ENCODE measurements at places on chromosomes 2 and 18.

GRCh38 chr2:137842952-137843351 is 121.3 kb upstream of the HNMT start:
- DNase-seq = no peak

DNA sequence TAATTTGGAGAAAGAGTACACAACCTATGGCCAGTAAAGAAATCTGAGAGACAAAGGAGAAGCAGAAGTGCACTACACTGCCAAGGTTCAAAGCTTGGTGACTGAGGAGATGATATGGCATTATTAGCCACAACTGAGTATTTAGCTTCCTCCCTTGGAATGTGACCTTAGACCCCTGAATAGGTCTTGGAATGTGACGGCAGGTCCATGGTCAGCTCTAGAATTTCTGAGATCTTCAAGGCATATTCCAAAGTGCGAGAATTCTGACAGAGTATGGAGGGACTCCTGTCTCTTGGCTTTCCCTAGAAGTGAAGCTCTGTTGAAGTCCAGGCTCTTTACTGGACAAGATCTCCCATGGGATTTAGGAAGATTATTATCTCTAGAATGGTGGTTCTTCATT is 130.0 kb upstream of the FN1 start:
- DNase-seq = no peak

GRCh38 chr2:109209412-109209811 is 80.4 kb downstream of the SH3RF3 start:
- DNase-seq = no peak

DNA sequence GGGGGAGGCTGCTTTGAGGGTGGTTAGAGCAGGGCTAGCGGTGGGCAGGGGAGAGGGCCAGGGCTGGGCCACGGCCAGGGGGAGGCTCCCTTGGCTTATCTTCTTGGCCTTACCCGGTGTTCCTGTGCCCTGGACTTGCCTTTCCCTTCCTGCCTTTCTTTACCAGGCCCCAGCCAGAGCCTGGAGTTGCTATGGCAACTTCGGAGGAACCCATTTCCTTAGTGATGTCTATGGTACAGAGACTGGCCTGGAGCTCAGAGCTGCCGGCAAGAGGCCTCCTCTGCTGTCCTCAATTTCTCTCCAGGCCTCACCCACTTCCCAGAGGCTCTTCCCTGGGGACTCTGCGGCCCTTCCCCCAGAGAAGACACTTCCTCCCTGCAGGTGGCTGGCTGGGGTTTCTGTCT is 11.5 kb downstream of the SPEG start:
- no peak for DNase-seq

DNA sequence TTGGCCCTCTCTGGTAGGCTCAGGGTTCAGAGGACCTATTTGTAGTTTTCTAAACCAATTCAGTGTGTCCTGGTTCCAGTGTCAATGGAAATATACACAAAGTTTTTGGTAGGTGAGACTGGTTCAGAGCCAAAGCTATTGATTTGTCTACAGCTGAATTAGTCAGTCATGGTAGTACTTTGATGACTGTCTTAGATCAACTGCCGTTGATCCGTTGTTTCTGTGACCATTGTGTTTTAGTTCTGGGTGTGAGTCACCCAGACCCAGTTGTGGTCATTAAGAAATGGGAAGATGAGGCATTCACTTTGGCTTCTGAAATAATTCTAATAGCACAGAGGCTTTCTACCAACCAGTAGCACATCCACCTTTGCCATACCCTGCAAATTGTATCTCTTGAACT is 16.0 kb upstream of the RPE start:
- no peak for DNase-seq

GRCh38 chr2:62099050-62099449 is 96.9 kb upstream of the B3GNT2 start:
- DNase-seq = no peak

GRCh38 chr2:30588994-30589393 is 141.9 kb downstream of the LCLAT1 start:
- DNase-seq = no peak

GRCh38 chr18:25896178-25896780 is 194.1 kb downstream of the SS18 start:
- no peak for DNase-seq

GRCh38 chr2:207046724-207047123 is 107.4 kb downstream of the CPO start:
- DNase-seq = no peak

DNA sequence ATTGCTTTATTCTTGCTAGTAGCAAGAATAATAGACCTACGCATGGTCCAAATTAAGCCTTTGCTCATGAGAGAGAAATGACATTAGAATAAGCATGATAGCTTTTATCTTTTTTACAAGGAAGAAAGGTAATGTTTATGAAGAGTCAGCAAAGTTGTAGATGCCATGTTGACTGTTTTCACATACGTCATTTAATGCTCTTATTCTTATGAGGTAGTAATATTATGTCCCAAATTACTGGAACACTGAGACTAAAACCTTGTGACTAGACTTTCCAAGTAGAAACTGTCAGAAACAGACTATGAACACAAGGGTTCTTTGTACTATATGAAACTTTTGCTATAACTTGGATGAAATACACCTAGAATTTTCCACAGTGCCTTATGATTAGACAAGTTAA is 552.8 kb upstream of the SLC8A1 start:
- no peak for DNase-seq

GRCh38 chr2:232142049-232142448 is 180.5 kb downstream of the DIS3L2 start:
- DNase-seq = no peak

DNA sequence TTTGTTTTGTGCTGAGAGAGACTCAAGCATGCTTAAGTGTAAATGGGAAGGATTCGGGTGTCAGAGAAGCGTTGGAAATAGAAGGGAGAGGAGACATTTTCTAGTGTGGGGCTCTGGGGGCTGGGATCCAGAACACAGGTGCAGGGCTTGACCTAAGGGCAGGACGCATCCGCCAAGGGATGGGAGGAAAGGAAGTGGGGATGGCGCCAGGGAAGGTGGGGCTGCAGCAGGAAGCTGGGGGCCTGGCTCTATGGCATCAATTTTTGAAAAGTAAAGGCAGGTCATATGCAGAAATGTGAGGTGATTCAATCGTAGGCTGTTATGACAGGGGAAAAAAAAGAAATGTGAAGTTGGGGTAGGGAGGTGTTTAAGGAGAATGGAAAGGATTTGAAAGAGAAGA is 143.2 kb upstream of the SERTAD2 start:
- no peak for DNase-seq

GRCh38 chr18:37641573-37641972 is 76.0 kb upstream of the CELF4 start:
- DNase-seq = no peak

GRCh38 chr2:98907385-98907784 is 28.6 kb downstream of the CRACDL start:
- DNase-seq = no peak

DNA sequence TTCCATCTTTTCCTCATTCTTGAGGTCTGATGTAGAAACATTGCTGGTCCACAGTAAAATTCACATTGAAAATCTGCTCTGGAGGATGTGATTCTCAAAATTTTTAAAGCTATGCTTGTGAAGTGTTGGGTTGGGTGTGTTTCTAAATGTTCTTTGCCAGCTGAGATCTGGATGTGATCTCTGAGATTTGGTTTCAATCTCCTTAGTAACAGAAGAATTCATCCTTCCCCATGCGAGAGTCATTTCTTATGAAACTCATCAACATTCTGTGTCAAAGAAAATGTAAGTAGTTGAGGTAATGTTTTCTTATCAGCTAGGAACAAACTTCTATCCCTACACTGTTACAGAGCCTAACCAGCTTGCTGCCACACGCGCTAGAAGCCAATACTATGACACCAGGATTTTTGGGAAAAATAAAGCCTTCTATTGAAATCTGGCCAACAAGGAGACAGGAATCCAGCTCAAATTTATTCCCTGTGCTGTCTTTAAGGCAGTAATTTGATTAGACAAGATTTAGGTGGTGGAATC is 134.9 kb downstream of the PTH2R start:
- DNase-seq = no peak

- DNase-seq = no peak
These were observed 5.0 kb upstream of the GYPC start for GRCh38 chr2:126650994-126651393.

DNA sequence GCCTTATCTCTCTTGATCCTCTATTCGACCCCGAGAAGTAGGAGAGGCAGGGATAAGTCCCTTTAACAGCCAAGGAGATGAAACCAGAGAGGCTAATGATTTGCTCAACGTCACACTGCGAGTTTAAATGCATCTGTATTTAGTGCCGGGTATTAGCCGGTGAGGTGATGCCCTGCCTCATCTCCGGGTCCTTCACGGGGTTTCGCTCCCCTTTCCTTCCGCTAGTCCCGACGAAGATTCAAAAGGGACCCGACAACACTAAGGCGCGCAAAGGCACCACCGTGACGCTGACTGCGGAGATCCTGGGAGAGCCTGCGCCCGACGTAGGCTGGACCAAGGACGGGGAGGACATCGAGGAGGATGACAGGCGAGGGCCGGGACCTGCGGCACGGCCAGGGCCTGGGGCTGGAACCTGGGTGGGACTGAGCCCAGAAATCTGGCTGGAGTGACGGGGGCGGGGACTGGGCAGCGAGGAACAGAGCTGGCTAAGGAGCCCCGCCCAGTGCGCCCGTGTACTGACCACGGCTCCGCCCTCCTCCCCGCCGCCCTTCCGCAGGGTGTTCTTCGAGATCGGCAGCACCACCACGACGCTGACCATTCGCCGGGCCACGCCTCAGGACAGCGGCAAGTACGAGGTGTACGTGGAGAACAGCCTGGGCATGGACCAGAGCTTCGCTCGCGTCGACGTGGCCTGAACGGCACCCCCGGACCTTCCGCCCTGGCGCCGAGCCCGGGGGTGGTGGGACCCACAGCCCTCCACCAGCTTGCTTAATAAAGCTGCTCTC is 1.0 kb upstream of the GMPPA start:
- no peak for DNase-seq

DNA sequence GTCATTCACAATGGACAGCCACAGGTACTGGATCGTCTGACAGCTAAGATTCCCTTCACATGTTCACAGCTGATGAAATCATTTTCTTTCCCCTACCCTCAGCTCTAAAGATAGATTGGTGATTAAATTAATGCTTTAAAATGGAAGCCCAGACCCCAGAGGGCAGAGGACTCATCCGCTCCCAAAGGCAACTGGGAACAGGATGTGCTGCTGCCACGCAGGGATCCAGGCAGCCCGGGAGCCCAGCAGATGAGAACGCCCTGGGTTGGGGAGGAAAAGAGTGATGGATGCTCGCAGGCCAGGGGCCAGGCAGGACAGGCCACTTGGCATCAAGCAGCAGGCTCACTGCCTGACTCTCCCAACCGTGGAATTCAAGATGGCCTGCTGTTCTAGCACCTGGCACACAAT is 41.3 kb downstream of the HDHD2 start:
- no peak for DNase-seq

- peak; percentile 34 for DNase-seq
These were observed 72.8 kb upstream of the TAF1B start for GRCh38 chr2:9770308-9771100.

DNA sequence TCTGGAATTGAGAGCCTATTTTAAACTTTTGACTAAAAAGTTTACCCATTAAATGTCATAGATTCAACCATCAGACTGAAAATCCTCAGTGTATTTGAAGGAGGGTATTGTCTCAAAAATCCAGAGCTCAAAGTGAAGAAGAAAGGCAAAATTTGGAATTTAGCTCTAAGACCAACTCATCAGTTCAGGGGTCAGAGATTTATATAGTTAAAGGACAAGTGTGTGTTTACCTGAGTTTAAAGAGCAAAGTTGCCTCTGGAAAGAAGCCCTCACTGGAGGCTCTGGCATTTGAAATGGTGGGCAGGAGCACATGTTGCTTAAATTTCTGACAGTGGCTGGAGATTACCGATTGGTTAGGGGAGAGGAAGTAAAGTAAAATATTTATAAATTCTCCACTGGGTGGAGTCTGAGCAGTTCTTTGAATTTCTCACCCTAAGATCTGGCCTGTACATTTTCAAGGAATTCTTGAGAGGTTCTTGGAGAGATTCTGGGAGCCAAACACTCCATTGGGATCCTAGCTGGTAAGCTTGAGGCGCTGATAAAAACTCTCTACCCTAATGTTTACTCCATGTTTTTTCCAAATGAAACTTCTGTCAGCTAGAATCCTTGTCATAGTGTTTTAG is at the start of gene KYNU:
KYNU (plus strand) TSS at position 449 of the 623 bp plus-strand sequence. CDS start 7,704 bp downstream, outside the sequence.
- no peak for DNase-seq

Measured in activated CD4-positive, alpha-beta T cell treated with anti-CD3 and anti-CD28 coated beads for 24 hours (primary cell).